ENCODE measurements at places on chromosomes 5 and 9.

DNA sequence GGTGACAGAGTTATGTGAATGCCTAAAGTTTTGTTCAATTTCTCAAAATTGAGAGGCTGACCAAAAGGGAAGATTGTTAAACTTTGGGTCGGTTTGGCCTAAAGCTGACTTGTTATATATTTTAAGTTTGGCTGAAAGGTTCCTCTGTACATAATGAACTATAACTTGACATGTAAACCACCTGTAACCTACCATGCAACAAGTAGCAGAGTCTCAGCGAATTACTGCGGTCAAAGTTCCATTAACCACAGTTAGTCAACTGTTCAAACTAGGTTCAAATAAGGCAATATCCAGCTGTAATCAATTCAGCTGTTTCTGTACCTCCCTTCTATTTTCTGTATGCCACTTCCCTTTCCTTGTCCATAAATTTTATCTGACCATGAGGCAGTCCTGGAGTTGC, 325.1 kb upstream of the NMUR2 start:
- no peak for DNase-seq

DNA sequence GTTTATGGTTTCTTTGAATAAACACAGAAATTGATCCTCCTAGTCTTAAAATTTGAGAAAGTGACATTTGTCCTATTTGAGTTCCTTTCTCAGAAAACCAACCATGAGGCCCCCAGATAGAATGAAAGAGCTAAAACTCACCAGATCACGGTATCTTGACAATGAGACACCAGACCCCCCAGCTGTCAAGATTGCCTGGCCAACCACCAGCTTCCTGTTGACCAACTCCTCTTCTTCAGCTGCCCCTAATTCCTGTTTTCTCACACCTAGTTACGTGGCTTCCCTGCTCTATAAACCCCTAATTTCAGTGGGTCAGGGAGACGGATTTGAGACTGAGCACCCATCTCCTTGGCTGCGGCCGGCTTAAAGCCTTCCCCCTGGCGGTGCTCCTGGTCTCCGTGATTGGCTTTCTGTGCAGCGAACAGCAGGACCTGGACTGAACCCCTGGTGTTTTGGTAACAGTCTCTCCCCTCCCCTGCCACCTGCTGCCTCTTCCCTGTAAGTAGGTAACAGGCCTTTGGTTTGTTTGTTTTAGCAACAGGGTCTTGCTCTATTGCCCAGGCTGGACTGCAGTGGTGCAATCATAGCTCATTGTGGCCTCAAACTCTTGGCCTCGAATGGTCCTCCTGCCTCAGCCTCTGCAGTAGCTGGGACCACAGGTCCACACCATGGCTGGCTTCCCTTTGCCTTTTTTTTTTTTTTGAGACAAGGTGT, 4.8 kb upstream of the ENTPD2 start:
- DNase-seq, result no peak

DNA sequence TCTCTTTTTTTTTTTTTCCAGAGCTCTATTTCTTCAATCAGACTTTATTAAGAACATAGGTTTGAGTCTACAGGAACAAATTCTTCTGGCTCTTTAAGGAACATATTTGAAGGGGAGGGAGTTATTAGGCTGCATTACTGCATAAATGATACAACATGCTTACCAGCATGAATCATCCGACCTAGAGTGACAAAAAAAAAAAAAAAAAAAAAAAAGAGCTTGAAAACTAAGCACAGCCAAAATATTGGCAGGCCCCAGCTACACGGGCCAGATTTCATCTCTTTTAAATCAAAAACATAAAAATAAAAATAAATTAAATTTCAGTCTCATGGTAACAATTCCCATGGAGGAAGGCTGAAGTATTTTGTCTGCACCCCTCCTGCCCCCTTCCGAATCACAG, 26.3 kb downstream of the MSX2 start:
- no peak for DNase-seq

GRCh38 chr5:34009610-34010009, 1.8 kb upstream of the AMACR start:
- no peak for DNase-seq

DNA sequence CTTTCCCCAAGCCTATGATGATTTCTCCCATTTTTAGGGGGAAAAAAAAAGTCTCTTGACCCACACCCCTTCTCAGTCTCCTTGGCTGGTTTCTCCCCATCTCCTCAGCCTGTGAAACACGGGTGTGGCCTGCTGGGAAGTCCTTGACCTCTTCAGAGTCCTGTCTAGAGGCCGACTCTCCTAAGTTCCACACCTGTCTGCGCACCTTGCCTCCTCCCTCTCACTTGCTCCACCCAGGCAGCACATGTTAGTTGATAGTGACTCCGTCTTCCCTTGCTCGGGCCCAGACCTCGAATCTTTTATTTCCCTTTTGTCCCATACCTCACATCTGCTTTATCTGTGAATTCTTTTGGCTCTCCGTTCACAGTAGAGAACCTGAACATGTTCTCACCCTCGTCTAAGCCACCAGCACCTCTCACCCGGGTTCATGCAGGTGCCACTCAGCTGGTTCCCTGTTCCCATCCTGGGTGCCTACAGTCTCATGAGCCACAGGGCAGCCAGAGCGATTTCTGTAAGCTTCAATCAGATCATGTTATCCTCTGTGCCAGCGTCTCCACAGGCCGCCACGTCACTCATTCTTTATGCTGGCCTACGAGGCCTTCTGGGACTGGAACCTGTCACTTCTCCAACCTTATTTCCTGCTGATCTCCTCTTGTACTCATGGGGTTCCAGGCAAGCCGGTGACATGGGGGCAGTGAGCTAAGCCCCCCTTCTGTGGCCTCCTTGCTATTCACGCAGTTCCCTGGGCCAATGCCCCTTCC, 51.7 kb upstream of the LRRTM2 start:
- no peak for DNase-seq

DNA sequence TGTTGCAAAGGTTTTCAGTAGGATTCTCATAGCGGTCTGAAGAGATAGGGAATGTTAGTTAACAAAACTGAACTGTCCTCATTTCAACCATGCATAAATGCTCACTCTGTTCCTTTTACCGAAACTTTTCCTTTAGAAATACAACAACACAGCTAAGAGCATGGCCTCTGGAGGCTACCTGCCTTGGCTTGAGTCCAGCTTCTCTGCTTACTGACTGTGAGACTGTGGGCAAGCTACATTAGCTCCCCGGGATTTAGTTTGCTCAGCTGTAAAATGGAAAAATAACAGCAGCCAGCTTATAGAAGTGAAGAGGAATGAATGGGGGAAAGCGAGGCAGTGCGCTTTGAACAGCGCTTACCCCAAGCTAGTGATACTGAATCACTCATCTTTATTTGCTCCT, 507.9 kb upstream of the DAP start:
- DNase-seq, result no peak
